ENCODE measurements at places on chromosomes 13 and 19.

- peak; percentile 55 for DNase-seq
These were observed 19.0 kb upstream of the GPI start for GRCh38 chr19:34345947-34346351.

DNA sequence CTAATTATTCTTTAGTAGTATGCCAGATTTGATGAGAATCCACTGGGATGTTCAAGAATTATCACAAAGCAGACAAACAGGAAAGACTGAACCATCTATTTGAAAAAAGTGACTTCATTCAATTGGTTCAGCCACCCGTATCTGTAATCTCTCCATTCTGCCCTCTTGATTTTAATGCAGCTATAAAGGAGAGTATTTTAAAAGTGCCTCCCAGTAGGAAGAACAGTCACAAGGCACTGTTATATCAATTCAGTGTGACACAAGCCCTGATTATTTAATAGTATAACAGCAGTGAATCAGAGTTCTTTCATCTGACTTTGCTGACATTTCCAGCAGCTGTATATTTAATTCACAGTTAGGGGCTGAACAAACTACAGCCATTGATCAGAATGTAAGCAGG is 77.3 kb upstream of the SLAIN1 start:
- no peak for DNase-seq

DNA sequence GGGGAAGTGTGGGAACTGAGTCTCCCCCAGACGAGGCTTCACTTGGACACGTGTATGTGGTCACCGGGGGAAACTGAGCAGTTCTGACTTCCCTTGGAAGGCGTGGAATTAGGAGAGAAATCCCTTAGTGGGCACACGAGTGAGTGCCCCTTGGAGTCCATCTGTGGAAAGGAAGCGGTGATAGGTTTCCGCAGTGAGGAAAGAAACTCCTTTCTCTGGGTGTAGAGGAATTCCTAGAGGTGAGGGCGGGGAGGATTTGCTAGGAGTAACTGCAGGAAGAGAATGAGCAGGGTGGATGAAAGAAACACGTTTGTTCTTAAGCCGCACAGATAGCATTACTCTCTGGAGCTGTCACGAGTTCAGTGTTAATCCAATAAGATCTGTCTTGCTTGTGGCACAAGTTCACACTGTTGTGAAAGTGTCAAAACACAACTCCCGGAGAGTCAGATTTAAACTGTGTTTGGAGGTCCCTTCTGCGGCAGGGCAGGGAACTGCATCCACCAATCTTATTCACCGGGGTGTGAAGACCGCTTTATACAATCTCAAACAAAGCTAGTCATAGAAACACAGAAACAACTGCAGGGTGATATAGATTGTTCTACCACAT is 1.2 kb downstream of the KL start:
- DNase-seq: peak; percentile 15

DNA sequence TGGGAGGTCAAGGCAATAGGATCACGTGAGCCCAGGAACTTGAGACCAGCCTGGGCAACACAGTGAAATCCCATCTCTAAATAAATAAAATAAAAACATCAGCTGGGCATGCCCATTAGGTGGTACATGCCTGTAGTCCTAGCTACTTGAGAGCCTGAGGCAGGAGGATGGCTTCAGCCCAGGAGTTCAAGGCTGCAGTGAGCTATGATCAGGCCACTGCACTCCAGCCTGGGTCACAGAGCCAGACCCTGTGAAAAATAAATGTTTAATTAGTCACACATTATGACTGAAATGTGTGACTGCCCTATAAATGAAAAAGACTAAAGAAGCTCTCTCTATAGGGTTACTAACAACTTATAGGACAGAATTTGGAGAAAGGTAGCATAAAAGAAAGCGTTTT is 37.7 kb downstream of the USP12 start:
- DNase-seq: no peak

DNA sequence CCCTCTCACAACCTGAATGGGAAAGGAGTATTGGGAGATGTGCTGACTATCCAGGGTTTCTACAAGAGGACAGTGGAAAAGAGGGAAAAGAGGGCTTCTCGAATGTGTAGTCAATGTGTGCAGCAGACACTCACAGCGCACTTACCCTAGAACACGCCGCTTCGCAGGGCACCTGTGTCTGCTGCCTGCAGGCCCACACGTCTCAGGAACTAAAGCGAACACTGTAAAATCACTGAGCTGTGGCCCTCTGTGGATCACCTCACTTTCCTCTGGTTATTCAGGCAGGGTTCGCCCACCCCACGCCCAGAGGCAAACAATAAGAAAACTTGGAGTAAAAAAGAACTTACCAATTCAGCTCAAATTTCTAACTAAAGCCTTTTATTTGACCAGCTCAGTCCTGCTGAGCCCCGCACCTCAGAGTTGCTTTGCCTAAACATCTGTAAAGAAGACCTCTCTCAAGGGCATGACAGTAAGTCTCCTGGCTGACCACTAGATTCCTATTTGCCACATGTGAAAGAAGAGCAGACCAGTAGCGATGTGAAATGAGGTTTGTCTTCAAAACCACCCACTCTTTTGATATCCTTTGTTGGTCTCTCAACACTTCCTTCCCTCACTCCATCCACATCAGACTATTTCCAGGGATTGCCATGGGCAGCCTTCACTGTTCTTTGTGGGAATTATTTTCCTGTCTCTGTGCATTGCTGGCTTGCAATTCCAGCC is 19.3 kb upstream of the DOCK9 start:
- no peak for DNase-seq

GRCh38 chr13:23289917-23290357 is 109.2 kb downstream of the SGCG start:
- DNase-seq: no peak

GRCh38 chr13:50537029-50537428 is 306.5 kb downstream of the DLEU7 start:
- no peak for DNase-seq

- no peak for DNase-seq
These were observed 364.3 kb downstream of the KCNRG start for GRCh38 chr13:50379584-50379983.

GRCh38 chr13:109979228-109979627 is 192.8 kb upstream of the IRS2 start:
- no peak for DNase-seq

GRCh38 chr13:39565036-39565949 is 37.7 kb downstream of the LHFPL6 start:
- DNase-seq: no peak

DNA sequence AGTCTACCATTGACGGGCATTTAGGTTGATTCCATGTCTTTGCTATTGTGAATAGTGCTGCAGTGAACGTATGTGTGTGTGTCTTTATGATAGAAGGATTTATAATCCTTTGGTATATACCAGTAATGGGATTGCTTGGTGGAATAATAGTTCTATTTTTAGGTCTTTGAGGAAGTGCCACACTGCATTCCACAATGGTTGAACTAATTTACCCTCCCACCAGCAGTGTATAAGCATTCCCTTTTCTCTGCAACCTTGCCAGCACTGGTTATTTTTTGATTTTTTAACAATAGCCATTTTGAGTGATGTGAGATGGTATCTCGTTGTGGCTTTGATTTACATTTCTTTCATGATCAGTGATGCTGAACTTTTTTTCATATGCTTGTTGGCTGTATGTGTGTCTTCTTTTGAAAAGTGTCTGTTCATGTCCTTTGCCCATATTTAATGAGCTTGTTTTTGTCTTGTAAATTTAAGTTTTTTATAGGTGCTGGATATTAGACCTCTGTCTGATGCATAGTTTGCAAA is 37.5 kb downstream of the RFC3 start:
- no peak for DNase-seq

- DNase-seq: no peak
These were observed 40.3 kb downstream of the SOX1 start for GRCh38 chr13:112107289-112107688.

GRCh38 chr19:50341091-50341564 is 12.0 kb upstream of the KCNC3 start:
- DNase-seq: no peak

DNA sequence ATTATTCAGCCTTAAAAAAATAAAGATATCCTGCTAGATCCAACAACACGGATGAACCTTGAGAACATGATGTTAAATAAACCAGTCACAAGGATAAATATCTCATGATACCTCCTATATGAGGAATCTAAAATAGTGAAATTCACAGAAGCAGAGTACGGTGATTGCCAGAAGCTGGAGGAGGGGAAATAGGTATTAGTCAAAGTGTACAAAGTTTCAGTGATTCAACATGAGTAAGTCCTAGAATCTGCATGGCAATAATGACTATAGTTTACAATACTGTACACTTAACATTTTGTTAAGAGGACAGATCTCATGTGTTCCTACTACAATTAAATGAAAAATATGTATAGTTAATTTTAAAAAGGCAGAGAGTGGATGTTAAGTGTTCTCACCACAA is 206.6 kb upstream of the SLC10A2 start:
- DNase-seq: no peak

DNA sequence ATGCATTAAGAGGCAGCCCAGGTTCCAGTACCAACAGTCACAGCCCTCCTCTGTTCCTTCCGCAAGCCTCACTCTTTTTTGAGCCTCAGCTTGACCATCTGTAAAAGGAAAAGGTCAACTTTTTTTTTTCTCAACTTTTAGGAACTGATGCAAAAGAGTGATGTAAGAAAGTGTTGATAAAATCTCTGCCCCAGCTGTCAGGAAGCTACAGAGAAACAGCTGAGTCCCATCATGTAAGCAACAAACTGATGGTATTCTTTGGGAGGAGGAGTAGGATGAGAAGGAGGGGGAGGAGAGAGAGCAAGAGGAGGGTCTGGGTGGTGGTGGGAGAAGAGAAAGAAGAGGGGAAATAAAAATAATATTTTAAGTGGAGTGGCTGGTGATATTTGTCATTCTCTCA is 233.9 kb upstream of the TSHZ3 start:
- no peak for DNase-seq

GRCh38 chr13:83905641-83906040 is 23.4 kb upstream of the SLITRK1 start:
- no peak for DNase-seq

GRCh38 chr19:45100201-45100600 is 7.2 kb downstream of the PPP1R37 start:
- DNase-seq: no peak

DNA sequence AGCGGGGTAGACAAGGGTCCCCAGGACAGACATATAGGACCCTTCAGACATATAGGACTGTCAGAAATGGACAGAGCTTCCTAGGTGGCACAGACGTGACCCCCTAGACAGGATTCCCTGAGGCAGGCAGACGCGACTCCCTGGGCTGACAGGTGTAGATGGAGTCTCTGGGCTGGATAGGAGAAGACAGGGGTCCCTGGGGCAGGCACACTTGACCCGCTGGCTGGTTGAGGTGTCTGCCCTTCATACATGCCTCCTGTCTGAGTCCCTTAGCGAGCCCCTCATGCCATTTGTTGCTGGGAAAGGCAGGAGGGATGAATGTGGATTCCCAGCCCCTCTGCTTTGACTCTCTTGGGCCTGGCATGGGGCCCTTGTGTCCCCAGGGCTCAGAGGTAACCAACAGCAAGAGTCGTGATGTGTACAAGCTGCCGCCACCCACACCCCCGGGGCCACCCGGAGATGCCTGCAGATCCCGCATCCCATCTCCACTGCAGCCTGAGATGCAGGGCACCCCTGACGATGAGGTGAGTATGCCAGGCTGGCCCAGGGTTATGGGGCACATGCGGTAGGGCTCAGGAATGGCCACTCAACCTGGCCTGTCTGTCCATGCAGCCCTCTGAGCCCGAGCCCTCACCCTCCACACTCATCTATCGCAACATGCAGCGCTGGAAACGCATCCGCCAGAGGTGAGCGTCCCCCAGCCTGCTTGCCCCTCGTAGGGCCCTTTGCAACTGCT is 3.0 kb downstream of the HSPB6 start:
- DNase-seq: no peak

DNA sequence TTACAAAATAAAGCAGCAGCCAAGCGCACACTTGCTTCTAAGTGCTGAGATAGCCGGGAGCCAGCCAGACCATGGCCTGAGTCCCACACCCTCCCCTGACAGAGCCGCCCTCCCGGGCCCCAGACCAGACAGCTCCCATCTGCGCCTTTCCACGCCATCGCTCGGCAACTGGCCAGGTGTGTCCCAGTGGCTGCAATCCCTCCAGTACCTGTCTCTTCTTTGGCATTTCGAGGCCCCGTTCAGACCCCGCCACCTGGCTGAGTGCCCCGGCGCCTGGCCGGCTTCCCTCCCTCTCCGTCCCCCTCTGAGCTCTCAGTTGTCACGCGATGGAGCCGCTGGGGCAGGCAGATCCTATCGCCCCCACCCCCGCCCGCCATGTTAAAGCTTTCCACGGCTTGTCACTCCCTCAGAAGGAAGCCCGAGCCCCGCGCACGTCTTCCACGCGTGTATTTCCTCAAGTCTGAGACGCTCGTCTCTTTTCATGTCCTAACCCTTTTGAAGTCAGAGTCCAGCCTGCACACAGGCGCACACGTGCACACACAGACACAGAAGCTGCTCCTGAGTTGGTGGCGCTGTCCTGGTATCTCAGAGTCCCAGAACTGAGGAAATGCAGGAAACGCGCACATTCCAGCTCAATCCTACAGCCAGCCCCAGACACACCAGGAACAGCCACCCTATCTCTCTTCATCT is 7.9 kb downstream of the MLLT1 start:
- no peak for DNase-seq

DNA sequence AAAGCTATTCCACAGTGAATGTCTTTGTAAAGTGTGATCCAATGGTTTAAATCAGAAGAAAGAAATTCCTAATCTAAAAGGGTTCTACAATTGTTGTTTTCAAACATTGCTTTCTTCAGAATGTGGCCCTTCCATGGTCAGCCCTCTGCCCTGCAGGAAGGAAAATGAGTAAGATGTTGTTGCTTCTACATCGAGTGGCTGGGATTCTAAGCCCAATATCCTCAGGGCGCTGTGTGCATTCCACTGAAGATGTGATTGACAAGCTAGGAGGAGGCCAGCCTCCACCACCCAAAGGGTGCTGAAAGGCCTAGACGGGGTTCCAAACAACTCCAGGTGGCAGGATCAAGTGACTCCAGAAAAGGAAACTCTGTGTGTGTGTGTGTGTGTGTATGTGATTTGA is 316.9 kb upstream of the TSHZ3 start:
- no peak for DNase-seq

DNA sequence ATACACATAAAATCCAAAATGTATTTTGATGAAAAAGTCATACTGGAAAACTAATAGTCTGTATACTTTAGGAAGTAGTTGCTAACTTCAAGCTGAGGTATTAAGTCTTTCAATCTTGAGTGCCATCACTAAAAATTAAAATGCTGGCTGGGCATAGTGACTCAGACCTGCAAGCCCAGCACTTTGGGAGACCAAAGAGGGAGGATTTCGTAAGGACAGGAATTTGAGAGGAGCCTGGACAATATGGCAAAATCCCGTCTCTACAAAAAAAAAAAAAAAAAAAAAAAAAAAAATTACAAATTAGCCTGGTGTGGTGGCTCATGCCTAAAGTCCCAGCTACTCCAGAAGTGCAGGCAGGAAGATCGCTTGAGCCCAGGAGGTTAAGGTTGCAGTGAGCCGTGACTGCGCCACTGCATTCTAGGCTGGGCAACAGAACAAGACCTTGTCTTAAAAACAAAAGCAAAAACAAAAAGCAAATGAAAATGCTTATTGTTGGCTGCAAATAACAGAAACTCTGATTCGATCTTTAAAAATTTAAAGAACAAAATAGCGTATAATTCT is 1994.2 kb upstream of the PCDH20 start:
- DNase-seq: no peak
